Natural killer cell (primary cell): ENCODE measurements at places on chromosomes 5 and 9. TPM values are rescaled to one million over a fixed set of nuclear protein-coding genes. Genes with fewer than 3 reads are reported as not detected.
A peak's percentile ranks its signal among the peaks of the same experiment; 100 is the strongest.

Gene TRAPPC13
- 25.6 TPM for total RNA-seq

Gene CCL27
- total RNA-seq: not detected

Gene SLC9A3
- total RNA-seq: 0.61 TPM

Gene SQSTM1
- 707 TPM for total RNA-seq

Gene MZB1
- total RNA-seq: 2.8 TPM

Gene GPX8
- total RNA-seq: not detected

Gene SPATA31A1
- total RNA-seq: not detected

Gene SLCO6A1
- total RNA-seq: not detected

Gene SH2D3C
- 86.8 TPM for total RNA-seq

Gene ADAMTS13
- total RNA-seq: 2.3 TPM

Gene FIBCD1
- total RNA-seq: not detected

Gene IFNA2
- total RNA-seq: not detected

DNA sequence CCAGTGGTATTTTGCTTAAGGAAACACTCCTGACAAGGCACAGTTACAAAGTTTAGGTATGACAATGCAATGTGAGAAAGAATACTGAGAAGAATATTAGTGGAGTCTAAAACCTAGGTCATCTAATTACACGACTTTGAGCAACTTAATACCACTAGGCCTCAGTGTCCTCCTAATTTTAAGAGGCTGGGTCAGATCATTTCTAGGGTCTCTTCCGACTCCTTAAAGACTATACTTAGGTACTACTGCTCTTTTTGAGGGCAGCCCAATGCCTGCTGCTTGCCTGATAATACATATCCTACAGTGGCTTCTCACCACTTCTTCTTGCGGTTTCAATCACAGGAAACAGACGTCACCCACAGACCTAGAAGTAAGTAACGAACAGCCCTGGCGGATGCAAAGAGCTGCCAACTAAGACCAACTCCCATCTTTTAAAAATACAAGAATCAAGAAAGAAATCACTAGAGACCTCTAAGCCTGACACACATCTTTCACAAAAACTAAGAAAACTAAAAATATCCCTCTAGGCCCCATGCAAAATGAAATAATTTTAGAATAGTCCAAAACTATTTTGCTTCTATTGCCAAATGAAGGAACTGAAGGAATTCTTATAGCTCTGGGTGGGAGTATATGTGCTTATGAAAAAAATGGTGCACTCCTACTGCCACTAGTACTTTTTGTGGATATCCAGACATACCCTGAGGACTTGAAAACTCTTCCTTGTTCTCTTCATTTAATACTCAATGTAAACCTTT, 13.1 kb downstream of the DIAPH1 start:
- peak overlapping the region; percentile 19 for H3K4me3 ChIP-seq
- H3K4me1 ChIP-seq: peaks cover 54% of the 10 kb centered on the region
- peaks cover 4% of the 10 kb centered on the region for H3K36me3 ChIP-seq
- H3K27me3 ChIP-seq: no peaks in the 10 kb centered on the region
- peak overlapping the region; percentile 90 for H3K27ac ChIP-seq

GRCh38 chr5:74903165-74903787, 37.1 kb upstream of the FAM169A start:
- no peak overlapping the region for H3K27ac ChIP-seq
- peaks cover 2% of the 10 kb centered on the region for H3K4me1 ChIP-seq
- H3K36me3 ChIP-seq: no peaks in the 10 kb centered on the region
- no peak for DNase-seq

DNA sequence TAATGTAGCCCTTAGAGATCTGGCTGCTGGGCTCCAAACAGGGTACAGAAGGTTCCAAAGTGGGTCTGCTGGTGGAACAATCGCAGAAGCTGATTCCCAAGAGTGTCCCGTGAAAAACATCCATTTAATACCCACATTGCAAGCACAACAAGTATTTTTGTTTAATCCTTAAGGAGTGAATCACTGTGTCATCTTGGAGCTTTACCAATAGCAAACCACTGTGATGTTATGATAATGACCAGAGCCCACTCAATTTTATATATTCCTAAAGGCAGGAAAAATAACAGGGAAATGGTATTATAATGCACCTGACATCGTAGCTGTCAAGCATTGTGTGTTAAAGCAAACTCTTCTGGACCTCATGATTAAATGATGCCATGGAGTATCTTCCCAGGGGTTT, 291.9 kb downstream of the FBXL7 start:
- no peak overlapping the region for H3K4me3 ChIP-seq
- no peaks in the 10 kb centered on the region for H3K27me3 ChIP-seq
- no peaks in the 10 kb centered on the region for H3K4me1 ChIP-seq
- H3K27ac ChIP-seq: no peak overlapping the region

DNA sequence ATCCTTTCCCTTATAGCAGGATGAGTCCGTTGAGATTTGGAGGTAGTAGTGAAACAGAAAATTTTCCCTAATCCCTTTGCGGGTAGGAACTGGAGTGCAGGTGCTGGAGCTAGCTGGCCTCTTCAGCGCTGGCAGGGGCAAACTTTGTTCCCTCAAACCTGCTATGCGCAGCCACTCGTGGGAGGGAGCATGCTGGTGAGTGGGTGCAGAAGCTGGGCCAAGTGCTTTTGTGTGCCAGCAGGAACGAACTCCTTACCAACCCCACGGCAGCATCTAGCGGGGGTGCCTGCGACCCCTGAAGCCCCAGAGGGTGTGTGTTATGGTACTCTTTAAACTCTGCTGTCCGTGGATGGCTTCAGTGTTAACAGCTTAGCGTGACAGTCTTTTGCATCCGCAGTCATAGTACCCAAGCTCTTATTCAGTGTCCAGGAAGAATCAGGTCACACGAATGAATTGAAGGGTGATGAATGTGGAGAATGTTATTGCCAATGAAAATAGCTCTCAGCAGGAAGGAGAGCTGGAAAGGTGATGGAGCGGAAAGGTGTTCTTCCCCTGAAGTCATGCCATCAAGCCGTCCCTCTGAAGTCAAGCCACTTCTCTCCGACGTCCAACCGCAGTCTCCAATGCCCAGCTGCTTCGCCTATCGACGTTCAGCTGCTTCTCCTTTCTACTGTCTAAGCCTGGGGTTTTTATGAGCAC, 1445.1 kb upstream of the CDH9 start:
- no peak overlapping the region for H3K4me3 ChIP-seq
- H3K27ac ChIP-seq: no peak overlapping the region
- no peaks in the 10 kb centered on the region for H3K27me3 ChIP-seq
- no peaks in the 10 kb centered on the region for H3K4me1 ChIP-seq

- no peaks in the 10 kb centered on the region for H3K4me1 ChIP-seq
- no peaks in the 10 kb centered on the region for H3K36me3 ChIP-seq
- H3K4me3 ChIP-seq: no peak overlapping the region
- no peak for DNase-seq
- no peaks in the 10 kb centered on the region for H3K27me3 ChIP-seq
Measured at GRCh38 chr9:82761027-82761426, 301.9 kb downstream of the RASEF start.

DNA sequence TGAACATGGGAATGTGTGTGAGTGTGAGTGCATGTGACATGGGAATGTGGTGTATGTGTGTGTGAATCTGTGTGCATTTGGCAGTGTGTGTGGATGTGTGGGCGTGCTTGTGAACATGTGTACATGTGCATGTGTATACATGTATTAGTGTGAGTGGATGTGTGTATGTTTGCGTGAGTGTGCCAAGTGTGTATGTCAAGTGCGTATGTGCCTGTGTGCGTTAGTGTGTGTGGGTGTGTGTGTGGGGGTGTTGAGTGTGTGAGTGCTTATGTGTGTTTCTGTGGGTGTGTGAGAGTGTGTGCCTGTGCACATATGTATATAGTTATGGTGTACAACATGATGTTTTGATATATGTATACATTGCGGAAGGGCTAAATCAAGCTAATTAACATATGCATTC, 244.3 kb downstream of the GADD45G start:
- H3K4me3 ChIP-seq: no peak overlapping the region
- H3K27ac ChIP-seq: no peak overlapping the region
- no peaks in the 10 kb centered on the region for H3K36me3 ChIP-seq

- no peak overlapping the region for H3K27ac ChIP-seq
- no peak overlapping the region for H3K4me3 ChIP-seq
- H3K27me3 ChIP-seq: no peaks in the 10 kb centered on the region
- no peak for DNase-seq
- H3K4me1 ChIP-seq: no peaks in the 10 kb centered on the region
Measured at GRCh38 chr5:96692441-96692840, 30.3 kb downstream of the CAST start.

DNA sequence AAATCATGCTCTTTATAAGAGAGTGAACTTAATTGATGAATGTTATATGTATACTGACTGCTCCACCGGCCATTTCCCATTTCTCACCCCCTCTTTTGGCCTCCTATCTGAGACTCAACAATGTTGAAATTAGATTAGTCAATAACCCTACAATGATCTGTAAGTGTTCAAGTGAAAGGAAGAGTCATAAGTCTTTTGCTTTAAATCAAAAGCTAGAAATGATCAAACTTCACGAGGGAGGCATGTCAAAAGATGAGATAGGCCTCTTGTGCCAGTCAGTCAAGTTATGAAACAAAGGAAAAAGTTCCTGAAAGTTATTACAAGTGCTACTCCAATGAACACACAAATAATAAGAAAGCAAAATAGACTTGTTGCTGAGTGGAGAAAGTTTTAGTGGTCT, 83.1 kb downstream of the NLN start:
- no peak for DNase-seq
- peaks cover 4% of the 10 kb centered on the region for H3K4me1 ChIP-seq
- H3K36me3 ChIP-seq: no peaks in the 10 kb centered on the region
- no peak overlapping the region for H3K4me3 ChIP-seq

DNA sequence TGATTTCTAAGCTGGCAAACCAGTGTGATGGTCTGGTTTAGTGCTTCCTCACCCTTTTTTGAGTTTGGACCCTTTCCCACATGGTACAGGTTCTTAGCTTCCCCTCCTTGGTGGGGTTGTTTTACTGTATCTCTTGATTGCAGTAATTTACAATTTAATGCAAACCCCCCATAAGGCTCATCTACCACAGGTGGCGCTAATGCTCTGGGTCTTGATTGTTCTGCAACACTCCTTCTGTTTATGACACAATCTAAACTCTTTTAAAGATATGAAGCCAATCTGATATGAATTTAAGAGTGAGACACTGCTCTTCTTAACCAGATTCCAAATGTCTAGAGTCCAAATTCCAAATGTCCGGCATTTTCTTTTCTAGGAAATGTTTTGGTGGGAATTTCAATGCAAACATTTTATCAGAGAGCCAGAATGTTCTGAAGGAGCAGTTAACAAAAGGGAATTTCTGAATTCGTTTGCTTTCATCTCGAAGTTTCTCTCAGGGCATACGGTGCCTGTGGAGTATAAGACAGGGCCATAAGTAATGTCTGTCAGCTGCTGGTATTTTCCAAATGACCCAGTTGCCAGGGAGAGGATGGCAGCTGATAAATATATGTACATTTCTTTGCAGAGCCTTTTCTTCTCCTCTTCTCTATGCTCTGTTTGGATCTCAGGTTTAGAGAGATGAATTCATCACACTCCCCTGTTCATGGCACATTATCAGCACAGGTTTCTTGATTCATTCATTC, 246.8 kb downstream of the ARHGAP26 start:
- H3K27me3 ChIP-seq: no peaks in the 10 kb centered on the region
- no peak overlapping the region for H3K4me3 ChIP-seq
- H3K27ac ChIP-seq: no peak overlapping the region

GRCh38 chr5:45110399-45110798, 301.7 kb downstream of the MRPS30 start:
- H3K4me3 ChIP-seq: no peak overlapping the region
- H3K27me3 ChIP-seq: no peaks in the 10 kb centered on the region
- no peak overlapping the region for H3K27ac ChIP-seq
- no peaks in the 10 kb centered on the region for H3K36me3 ChIP-seq
- H3K4me1 ChIP-seq: no peaks in the 10 kb centered on the region

DNA sequence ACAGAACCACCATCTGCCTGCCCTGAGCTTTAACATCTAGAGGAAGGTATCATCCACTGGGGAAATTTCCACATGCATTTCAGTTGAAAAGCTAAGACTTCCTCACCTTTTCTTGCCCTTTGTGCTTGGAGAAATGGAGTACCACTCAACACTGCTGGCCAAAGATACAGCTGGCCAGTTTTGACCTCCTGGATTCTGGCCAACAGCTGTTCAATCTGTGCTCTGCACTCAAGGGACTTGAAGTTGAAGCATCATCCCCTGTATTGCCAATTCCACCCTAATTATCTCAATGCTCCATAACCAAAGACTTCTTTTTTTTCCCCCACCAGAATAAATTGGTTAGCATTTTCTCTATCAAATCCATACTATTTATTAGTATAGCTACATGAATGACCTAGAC, 70.4 kb upstream of the PRDM9 start:
- no peaks in the 10 kb centered on the region for H3K4me1 ChIP-seq
- H3K36me3 ChIP-seq: no peaks in the 10 kb centered on the region
- no peaks in the 10 kb centered on the region for H3K27me3 ChIP-seq
- no peak for DNase-seq

DNA sequence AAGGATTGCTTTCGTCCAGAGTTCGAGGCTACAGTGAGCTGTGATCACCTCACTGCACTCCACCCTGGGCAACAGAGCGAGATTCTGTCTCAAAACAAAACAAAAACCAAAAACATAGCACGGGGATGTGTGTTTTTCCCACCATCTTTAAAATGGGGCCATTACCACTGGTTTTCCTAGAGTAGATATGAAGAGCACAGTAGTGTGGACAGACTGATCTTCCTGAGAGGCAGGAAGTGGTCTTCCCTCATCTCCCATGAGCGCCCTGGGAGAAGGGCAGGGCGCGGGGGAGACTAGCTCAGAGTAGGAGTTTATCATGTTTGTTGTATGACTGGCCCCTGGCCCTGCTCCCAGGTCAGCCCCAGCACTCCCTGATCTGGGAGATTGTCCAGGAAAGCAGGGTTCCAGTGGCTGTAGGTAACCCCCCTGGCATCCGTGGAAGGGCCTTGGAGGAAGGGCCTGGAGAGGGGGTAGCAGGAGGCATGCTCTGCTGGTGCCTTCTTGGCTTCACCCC, 2.3 kb downstream of the SUSD3 start:
- DNase-seq: no peak
- no peaks in the 10 kb centered on the region for H3K36me3 ChIP-seq
- H3K27me3 ChIP-seq: peaks cover 17% of the 10 kb centered on the region
- no peak overlapping the region for H3K4me3 ChIP-seq
- no peak overlapping the region for H3K27ac ChIP-seq

DNA sequence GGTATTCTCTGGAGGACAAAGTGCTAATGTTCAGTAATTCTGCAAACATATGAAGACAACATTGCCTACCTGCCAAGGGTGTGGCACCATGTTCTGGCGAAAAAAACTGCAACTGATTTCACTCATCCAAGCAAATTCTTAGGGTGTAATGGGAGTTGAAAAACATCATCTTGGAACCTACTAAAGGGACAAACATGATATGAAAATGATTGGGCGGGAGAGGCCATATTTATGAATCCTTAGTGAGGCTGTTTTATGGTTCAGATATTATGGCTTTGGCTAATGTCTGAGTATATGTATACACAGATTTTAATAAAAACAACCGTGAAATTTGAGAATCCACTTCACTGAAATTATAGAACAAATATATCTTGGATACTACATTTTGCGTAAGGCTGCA, 225.7 kb downstream of the ARL15 start:
- no peaks in the 10 kb centered on the region for H3K4me1 ChIP-seq
- no peak overlapping the region for H3K27ac ChIP-seq
- DNase-seq: no peak

DNA sequence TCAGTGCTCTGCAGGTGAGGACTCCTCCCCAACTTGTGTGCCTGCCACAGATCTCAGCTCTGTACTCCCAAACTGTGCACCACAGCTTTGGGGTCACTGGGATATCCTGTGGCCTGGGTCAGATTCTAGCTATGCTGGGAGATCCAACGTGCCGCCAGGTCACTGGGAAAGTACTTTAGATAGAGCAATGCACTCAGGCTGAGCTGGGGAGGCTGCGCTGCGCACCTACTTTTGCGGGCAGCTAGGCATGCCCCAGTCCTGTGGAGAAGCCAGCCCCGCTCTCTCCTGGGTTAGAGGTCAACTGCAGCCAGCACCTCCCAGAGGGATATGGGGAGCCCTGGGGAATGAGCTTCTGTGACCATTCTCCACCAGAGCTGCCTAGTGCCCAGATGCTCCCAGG, 552.1 kb upstream of the CDH9 start:
- H3K4me3 ChIP-seq: no peak overlapping the region
- H3K36me3 ChIP-seq: no peaks in the 10 kb centered on the region
- H3K27ac ChIP-seq: no peak overlapping the region
- no peaks in the 10 kb centered on the region for H3K27me3 ChIP-seq
